ENCODE measurements at places on chromosomes 3 and 15.

DNA sequence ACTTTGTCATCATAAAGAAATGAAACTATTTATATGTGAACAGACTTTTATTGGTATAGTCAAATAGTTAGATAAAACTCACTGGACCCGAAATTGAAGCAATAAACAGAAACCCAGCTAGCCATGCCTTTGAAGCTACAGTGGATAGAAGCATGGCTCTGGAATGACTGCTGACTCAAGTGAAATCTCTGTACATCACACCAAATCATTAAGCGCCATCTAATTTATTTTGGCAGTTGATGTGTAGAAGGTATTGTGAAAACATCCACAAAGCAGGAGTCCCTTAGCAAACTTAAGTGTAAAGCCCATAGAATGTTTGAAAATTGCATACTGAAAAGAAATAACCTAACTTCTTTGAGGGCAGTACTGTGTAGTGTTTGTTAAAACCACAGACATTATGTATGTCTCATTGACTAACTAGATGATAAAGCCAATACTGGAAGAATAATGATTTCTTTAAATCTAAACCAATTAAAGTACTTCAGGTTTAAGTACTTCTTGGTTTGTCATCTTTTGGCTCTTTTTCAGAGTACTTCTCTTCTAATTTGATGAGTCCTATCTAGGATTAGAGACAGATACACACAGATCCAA is 42.8 kb upstream of the FBXL22 start:
- DNase-seq, result no peak

GRCh38 chr3:131233900-131234668 is 147.5 kb upstream of the NUDT16 start:
- DNase-seq, result no peak

DNA sequence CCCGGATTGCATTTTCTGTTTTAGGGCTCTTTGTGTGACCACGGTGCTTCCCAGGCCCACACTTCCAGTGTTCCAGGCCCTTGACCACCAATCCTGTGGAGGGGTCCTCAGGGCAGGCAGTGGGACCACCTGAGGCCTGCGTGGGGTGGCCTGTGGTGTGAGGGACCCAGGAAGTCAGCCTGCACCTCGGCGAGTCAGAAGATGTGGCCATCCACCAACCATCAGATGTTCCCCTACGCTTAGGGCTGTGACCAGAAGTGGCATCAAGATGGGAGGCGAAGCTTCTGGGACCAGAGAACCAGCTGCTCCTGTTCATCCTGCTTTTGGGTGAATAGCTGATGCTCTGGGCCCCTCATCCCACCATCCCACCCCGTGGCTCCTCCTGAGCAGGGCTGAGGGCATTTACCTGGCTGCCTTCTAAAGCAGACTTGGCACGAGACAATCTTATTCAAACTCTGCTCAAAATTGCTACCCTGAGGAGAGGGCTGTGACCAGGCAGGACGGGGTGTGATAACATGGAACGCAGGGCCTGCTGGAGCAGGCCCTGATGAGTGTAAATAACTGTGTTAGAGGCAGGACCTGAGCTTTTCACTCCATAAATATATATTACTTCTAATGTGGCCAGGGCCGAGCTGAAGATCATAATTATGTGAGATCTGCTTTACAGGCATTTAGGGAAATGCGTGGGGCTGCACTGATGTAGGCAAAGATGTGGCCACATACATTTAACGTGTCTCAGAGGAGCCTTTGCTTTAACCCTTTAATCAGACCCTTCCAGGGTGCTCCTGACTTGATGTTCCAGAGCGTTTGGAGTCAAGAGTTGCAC is 28.8 kb downstream of the SMAD3 start:
- DNase-seq, result no peak

- no peak for DNase-seq
Measured at GRCh38 chr3:57893156-57893555, 115.1 kb upstream of the FLNB start.

DNA sequence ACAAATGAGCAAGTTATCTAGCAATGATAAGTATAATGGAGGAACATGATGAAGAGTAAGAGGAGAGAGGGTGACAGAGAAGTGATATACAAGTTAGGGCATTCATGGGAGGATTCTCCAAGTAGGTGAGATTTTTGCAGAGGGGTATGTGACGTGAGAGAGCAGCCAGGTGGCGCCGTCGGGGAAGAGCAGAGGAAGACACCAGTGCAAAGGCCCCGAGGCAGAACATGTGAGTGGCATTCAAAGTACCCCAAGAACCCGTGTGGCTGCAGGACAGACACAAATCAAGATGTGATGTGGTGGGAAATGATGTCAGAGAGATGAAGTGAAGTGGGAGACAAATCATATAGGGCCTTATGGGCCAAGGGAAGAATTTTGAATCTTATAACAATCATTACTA is 81.8 kb upstream of the GRM7 start:
- DNase-seq, result no peak

DNA sequence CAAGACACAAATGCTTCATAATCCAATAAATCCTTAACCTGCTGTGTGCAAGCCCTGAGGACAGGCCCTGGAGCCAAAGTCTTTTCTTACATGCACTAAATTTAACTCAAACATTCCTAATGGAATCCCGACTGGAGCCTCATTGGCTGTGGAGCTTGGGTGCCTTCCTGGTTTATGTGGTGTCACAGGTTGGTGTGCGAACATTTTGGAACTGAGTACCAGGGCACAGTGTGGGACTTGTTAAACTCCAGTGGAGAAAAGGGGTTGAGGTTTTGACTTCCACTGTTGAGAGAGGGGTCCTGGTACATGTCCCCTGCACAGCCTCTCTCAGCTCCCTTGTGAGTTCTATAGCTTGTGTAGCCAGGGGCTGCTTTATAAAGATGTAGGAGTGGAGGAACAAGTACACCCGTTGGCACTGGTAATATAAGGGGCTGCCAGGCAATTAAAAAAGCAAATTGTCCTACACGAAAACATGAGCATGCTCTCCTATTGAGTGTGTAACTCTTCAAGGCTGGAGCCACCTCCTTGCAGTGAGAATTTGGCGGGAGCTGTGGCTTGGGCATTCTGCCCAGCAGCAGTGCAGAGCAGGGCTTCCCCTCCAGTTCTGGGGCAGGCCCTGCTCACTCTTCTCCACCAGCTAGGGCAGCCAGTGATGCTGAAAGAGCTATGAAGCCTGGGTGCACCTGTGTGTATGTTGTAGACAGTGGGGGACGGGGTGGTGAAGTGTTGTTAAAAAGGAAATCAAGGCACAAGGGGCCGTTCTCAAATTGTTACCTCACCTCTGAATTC is 218.1 kb downstream of the CLSTN2 start:
- DNase-seq, result no peak

- DNase-seq, result no peak
Measured at GRCh38 chr3:41673650-41674049, 288.3 kb downstream of the ULK4 start.

DNA sequence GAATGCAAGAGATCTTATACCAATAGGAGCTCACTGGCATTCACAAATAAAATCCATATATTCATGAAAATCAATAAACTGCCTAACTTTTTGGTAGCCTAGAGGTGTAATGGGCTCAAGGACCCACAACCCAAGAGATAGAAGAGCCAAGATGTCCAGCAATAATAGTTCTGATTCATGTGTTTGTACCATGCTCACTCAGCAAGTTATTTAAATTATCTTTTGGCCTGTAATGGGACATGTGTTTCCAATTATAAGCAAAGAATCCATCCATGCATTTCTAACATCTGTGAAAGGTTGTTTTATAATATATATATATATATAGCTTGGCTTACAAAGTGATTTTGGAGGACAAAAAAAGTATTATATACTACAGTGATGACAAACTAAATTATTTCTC is 29.7 kb upstream of the SHC4 start:
- no peak for DNase-seq

GRCh38 chr15:61028427-61028826 is 200.7 kb downstream of the RORA start:
- no peak for DNase-seq

DNA sequence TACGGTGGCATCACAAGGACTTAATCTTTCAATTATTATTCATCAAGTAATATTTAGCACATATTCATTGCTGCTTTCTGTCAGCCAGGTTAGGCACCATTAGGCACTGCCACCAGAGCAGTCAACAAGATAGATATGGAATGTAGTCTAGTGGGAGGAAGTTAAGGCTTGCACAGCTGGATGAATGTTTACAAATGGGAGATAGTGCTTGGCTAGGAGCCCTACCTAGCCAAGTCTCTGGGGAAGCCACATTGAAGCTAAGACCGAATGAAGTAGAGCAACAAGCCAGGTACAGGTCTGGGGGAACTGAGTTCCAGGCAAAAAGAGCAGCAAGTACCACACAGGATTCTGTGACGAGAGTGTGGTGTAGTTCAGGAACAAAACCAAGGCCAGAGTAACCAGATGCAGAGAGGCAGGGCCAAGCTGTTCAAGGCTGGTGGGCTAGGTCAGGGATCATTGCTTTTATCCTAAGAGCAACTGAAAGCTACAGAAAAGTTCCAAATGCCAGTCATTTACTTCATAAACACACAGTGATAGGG is 33.4 kb upstream of the SCAANT1 start:
- no peak for DNase-seq

DNA sequence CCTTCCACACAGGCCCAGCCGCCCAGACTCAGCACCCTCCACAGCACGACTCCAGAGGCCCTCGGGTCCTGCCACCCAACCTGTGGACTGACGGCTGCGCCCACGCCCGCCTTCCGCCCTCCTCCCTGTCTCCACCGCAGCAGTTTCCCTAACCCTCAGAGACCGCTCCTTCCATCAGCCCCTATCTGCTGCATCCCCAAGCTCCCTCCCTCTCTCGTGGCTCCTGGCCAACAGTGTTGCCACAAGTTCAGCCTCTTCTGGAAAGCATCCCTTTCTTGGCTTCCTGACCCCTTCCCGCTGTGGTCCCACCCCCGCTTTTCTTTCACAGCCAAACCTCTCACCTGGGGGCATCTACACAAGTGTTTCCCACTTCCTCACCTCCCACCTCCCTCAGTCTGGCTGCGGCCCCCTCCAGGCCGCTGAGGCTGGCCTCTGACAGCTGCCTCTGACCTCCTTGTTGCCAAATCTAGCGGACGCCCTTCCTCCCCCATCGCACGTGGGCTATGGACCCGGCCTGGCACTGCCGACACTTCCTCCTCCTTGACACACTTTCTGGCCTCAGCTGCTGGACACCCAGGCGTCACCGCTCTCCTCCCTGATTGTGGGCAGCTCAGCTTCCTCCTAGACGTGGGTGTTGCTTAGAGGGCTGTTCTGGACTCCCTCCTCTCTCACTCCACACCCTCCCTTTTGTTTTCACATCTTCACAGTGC is 168.8 kb upstream of the TLE3 start:
- DNase-seq, result no peak

DNA sequence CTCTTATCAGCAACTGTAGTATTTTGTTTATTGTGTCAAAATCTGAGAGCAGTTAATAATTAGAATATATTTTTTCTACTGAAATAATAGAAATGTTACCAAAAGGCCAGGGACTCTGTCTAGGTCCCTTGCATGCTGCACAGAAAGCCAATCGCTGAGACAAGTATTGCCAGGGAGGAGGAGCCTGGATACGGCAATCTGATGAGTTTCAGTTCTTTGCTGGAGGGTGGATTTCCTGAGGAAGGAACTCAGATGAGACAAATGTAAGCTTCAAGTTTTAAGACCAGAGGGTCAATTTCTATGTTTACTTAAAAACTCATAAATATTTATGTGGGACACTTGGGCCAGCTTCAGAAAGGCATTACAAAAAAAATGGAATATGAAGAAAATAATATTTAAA is 252.2 kb downstream of the GABRG3 start:
- no peak for DNase-seq

GRCh38 chr15:61403884-61404283 is 174.8 kb upstream of the RORA start:
- DNase-seq, result no peak

DNA sequence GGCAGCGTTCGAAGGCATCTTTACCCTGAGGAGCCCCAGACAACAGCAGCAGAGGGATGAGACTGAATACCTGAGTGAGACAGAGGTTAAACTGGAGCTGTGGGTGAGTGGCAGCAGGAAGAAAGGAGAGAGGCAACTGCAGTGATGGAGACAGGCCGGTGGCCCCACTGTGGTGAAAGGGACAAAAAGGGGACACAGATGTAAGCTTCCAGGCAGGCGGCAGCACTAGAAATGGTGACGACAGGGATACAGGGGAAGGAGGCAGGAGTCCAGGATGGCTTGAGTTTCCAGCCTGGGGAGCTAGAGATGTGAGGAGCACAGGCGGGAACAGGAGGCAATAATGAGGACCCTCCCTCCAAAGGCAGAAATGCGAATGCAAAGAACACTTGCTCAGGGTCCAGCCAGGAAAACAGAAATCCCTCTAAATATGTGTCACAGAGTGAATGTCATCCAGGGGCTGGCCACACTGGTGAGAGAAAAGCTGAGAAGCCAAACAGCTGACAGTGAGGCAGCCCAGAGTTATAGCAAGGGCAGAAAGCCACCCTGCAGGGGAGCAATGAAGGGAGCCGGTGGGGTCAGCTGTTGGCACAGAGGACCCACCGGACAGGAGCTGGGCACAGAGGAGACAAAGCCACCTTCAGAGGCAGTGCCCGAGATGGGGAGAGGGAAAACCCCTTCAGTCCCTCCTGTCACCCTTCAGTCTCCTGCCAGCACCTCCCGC is 70.1 kb downstream of the TBC1D2B start:
- no peak for DNase-seq

Measured in activated T-helper 1 cell treated with anti-CD3 and anti-CD28 coated beads, Interleukin-2, amount 50 U/mL, for 16 hours (primary cell).